NCI-H1417 (cell line): ENCODE measurements at places on chromosomes 6 and 20.

DNA sequence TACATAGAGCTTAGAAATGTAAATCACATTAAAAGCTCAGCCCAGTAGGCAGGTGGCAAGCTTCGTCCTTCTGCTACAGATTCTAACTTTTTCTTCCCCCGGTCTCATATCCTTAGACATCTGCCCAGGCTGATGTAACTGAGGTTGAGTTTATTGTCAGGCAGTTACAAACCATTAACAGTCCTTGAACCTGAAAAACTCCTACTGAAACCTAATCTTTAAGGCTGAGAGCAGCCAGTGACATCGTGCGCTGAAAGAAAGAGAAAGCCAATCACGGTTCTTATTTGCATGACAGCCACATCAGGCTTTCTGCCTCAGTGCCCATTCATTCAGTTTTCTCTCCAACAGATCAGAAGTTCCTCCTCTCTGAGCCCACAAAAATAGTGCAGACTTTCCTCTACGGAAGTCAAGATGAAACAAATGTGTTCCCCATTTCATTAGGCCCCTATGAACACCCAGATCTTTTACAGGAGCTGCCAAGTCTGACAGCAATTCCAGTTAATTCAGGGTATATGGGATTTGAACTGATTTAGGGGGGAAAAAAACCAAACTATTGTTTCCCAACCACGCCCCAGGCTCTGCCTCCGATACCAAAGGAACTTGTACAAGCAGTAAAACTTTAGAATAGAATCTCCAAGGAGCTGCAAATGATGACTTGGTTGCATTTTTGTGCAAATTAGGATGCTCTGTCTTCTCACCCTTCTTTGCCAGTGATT, at the start of gene NHSL1:
Gene NHSL1, minus strand, starts transcription at position 192 of the 716 bp plus-strand sequence. CDS start 204 bp downstream, outside the sequence.
- no peak for DNase-seq

DNA sequence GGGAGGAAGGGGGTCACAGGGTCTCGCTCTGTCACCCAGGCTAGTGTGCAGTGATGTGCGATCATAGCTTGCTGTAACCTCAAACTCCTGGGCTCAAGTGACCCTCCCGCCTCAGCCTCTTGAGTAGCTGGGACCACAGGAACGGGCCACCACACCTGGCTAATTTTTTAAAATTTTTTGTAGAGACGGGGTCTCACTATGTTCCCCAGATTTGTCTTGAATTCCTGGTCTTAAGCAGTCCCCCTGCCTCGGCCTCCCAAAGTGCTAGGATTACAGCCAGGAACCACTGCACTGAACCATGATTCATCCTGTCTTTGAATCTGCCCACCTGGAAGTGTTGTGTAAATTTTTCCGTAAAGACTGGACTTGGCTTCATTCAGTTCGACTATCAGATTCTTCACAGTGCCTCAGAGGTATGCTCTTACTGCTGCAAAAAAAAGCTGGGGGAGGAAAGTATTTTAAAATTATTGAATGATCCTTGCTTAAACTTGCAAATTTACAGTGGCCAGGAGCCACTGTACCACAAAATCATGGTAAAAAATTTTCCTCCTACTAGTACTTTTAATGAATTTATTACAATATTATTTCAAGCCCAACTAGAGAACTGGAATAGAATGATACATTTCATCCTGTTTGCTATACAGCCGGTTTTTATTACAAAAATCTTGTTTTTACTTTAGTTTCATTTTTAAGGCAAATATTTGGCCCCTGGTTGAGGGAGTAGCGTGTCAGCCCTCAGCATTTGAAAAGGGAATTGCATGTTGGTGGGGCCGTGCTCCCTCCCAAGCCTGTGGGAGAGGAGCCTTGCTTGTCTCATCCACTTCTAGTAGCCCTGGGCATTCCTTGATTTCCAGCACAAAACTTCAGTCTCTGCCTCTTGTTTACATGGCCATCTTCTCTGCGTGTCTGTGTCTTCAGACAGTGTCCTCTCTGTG, 202.5 kb upstream of the SGK1 start:
- DNase-seq, result no peak

DNA sequence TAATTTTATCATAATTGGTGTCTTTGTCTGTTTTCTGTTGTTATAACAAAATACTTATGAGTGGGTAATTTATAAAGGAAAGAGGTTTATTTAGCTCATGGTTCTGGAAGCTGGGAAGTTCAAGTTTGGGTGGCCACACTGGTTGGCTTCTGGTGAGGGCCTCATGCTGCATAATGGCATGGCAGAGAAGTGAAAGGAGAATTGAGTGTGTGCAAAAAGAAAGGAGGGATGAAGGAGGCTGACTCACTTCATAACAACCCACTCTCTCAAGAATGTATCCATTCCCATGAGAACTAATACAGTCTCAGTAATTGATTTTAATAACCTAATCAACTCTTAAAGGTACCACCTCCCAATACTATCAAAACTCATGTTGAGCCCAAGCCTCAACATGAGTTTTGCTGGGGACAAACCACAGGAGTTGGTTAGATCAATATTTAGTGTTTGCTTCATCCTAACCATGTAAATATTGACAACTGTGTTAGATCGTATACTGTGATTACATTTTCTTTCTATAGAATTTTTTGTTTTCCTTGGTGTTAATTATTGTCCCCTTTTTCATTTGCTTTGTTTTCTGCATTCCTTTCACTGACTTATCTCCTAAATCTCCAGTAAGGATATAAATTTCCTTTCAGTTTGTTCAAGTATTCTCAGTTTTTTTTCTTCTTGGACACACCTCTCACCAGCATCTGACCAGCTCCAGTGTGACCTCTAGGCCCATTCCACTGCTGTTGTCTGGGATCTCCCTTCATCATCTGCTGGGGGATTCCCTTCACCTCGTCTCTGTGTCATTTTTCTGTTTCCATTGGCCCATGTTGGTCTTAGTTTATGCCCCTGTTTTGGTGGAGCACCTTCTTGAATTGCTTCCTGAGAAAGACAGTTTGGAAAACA, 54.8 kb upstream of the SCGN start:
- DNase-seq, result no peak

GRCh38 chr6:111210194-111210728, 123.0 kb downstream of the SLC16A10 start:
- peak; percentile 39 for DNase-seq

DNA sequence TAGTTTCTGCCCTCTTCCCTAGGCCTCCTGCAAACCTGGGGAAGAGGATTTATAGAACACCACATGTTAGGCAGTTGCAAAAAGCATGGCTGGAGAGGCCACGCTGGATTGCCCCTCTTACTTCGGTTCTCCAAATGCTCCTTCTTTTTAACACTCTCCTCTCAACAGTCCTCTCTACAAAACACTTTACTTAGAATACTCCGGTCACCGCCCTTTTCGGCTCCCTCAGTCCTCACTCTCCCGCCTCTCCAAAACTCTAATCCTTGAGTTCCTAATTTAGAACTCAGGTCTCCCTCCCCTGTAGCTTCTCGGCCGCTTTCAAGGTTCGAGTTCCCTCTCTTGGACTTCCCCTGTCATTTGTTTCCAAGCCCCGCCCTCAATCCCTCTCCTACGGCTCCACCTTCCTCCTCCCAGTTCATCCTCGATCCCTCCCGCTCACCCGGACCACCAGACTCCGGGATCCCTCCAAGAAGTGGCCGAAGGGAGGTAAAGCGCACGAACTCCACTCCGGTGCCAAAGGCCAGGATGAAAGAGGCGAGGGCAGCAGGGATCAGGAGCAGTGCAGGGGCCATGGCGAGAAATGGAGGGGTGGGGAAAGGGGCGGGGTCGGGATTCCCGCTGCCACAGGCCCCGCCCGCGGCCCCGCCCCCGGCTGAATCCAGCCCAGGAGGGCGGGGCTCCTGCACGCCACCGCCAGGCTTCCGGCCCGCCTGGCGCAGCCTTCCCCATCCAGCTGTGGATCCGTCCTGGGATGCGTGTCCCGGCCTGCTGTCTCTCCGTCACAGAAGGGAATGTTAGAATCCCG, at the start of gene NRM:
Gene NRM, minus strand, starts transcription at position 582 of the 805 bp plus-strand sequence. Its CDS starts 10 bp downstream, at position 572.
- peak; percentile 89 for DNase-seq

- no peak for DNase-seq
Observed at GRCh38 chr20:35305682-35306556, 13.7 kb upstream of the FAM83C start.

DNA sequence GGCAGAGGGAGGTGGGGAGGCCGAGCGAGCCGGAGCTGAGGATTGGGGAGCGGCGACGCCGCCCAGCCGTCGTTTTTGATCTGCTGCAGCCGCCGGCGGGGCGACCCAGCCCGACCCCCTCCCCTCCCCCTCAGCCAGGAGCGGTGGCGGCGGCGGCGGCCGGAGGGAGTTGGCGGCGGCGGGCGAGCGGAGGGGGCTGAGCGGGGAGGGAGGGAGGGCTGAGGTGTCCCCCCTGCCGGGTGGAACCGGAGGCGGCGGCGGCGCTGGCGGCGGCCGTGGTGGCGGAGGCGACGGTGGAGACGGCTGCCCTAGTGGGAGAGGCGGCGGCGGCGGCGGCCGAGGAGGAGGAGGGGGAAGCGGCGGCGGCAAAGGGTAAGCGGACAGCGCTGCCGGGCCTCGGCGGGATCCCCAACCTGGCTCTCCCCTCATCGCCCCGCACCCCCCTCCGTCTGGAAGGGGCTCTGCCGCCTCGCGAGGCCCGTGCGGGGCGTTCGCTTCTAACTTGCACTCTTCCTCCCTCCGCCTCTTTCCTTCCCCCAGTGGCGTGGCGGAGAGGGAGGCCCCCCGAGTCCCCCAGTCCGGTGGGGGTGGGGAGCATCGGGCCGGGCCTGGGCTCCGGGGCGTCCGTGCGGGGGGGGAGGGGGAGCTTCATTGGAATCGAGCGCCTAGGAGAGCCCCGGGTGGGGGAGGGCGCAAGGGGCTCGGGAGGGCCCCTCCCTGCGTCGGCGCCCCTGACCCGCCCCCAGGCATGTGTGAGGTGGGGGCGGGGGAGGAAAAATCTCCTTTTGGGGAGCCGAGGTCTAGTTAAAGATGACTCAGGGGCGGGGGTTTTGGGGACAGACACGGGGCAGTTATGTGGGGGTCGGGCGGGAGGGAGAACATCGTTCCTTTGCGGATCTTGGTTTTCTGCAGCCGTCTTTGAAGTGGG, at the start of gene TAB2:
Gene TAB2, plus strand, starts transcription at position 69 of the 928 bp plus-strand sequence. CDS start 52,286 bp downstream, outside the sequence.
- no peak for DNase-seq

GRCh38 chr6:30541515-30542403, 14.5 kb downstream of the GNL1 start:
- DNase-seq, result peak; percentile 87

GRCh38 chr6:163985710-163986109, 571.2 kb downstream of the QKI start:
- DNase-seq, result peak; percentile 29

DNA sequence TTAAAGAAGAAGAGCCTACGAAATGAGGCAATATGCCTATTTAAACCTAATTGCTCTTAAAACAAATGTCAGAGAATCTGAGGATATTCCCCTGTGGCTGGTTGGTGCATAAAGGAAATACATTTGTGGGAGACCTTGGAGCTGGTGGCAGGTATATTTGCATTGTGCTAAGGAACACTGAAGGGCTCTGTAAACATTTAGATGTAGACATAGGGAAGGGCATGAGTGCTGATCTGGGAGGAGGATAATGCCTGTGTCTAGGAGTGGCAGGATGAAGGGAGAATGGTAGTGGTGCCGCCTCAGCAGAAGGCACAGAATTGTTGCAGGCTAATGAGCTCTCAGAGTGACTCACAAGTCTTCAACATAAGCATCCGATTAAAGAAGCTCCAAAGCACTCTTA, 85.8 kb downstream of the CD164 start:
- peak; percentile 69 for DNase-seq
